ENCODE measurements at places on chromosomes 2 and 18.

GRCh38 chr2:206225435-206226232 is 48.8 kb upstream of the ZDBF2 start:
- DNase-seq = no peak

DNA sequence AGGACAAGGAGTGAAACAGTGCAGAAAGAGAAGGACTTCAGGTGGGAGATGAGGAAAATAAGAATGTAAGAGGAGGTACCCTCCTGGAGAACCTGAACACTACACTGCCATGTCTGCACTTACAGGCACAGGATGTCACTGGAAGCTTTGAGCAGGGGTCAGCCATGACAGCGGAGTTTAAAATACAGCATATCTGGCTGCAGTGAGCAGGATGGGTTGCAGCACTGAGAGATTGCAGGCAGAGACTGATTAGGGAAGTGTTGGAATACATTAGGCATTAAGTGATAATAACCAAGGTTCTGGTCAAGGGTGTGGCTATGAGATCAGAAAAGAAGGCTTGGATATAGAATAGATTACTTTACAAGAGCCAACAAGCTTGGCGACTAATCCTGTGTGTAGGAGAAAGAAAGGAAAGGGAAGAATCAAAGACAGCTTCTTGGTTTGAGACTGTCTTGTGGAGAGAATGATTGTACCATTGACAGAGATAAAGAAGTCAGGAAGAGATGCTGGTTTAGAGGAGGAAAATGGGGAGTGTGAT is 171.1 kb upstream of the RBMS1 start:
- no peak for DNase-seq

DNA sequence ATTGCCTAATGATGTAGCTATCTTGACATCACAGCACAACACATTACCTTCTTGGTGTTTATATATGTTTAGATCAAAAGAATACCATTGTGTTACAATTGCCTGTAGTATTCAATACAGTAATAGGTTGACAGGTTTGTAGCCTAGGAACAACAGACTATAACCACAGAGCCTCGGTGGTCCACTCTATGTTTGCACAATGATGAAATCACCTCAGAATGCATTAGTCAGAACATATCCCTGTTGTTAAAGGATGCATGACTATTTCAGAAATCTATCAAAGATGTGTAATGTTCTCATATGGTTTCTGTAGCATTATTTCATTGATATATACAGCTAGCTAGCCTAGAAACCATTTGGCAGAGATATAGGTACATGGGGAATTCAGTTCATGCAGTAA is 8.9 kb downstream of the METTL5 start:
- no peak for DNase-seq

- no peak for DNase-seq
Measured at GRCh38 chr18:10124967-10125366, 211.2 kb downstream of the VAPA start.

DNA sequence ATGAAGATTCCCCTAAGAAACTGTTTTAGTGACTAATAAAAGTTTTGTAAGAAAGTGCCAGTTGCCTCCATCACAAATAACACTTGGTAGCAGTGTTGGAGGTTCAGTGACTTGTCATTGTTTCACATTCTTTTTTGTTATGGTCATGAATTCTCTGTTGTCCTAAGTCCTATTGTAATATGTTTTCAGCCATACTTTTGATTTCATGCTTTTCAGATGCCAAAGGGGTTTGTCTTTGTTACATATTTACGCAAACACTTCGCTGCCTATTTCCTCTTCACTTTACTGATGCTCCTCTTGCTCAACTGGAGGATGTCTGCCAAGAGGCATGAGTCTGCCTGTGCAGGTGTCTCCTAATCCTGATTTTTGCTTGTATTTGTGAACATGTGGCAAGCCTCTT is 66.6 kb downstream of the PHLPP1 start:
- no peak for DNase-seq

DNA sequence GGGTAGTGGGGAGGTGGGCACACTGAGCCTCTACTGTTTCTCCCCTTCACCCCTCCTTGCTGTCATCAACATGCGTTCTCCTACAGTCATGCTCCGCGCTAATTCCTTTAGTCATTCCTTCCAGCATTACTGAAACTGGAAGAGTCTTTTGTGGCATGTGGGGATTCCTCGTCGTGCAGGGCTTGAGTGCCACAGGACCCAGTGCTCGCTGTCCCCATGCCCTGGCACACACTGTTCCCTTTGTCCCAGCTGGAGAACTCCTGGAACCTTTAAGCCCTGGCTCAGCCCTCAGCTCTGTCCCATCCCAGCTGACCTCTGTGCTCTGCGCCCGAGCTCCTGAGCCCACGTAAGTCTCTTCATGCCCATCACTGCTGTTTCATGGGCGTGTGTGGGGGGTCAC is 42.1 kb downstream of the ODC1 start:
- DNase-seq = no peak

- no peak for DNase-seq
Measured at GRCh38 chr2:76083248-76083647, 372.5 kb upstream of the GCFC2 start.

GRCh38 chr2:191678437-191679100 is 633 bp downstream of the NABP1 start:
- DNase-seq = peak; percentile 45

DNA sequence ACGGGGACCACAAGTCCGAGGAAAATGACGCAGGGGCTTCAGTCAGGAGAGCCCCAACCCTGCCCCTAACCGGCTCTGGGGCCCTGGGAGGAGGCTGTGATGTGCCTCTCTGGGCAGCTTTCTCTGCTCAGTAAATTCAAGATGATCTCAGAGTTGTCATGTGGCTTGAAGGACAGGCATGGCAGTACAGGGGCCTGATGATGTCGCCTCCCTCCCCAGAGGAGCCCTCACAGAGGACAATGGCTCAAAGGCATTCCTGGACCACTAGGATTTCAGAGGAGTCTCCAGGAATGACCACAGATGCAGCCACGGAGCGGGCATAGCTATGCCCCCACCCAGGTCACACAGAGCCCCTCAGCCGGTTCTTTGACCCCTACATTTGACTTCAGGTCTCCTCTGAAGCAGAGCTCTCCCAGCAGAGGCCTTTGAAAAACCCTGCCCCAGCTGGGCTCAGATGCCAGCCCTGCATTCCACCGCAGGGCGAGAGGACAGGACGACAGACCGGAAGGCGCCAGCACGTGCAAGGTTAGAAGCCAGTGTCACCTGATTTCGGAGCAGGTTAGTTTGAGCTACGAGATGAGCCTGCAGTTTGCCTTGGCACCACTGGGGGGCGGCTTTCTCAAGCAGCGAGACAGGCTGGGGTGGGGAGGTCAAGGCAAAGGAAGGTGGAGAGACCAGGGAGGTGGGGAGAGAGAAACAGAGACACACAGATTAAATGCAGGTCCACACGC is 39.2 kb downstream of the BIN1 start:
- DNase-seq = peak; percentile 43

DNA sequence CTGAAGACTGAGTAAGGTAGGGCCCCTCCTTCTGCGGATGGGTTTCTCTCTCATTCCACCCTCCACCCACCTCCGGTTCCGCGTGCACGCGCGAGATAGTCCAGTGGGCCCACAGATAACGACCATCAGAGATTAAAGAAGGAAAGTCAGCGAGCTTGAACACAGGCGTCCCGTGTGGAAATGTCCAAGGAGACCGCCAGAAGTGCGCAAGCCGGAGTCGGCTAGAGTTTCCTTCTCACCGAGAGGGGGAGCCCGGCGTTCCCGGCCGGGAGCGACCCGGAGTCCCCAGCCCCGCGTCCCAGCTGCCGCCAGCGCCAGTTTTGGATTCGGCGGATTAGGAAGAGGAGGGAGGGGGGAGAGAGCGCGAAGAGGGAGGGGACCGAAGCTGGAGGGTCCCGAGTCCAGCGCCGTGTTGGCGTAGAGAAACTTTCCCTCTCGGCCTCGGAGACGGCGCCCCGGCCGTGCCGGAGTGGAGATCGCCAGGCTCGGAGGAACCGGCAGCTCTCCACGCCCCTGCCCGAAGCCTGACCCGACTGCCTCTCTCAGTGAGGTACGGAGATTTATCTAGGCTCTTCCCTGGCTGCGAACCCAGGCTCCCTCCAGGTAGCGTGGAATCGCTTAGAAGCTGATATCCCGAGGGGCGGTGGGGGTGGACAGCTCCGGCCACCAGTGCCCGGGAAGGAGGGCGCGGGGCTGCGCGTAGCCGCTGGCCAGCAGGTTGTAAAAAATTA is at the start of gene GULP1:
TSS of gene GULP1 (plus strand) at position 258 of the 731 bp plus-strand sequence. CDS start 185,829 bp downstream, outside the sequence.
- no peak for DNase-seq

DNA sequence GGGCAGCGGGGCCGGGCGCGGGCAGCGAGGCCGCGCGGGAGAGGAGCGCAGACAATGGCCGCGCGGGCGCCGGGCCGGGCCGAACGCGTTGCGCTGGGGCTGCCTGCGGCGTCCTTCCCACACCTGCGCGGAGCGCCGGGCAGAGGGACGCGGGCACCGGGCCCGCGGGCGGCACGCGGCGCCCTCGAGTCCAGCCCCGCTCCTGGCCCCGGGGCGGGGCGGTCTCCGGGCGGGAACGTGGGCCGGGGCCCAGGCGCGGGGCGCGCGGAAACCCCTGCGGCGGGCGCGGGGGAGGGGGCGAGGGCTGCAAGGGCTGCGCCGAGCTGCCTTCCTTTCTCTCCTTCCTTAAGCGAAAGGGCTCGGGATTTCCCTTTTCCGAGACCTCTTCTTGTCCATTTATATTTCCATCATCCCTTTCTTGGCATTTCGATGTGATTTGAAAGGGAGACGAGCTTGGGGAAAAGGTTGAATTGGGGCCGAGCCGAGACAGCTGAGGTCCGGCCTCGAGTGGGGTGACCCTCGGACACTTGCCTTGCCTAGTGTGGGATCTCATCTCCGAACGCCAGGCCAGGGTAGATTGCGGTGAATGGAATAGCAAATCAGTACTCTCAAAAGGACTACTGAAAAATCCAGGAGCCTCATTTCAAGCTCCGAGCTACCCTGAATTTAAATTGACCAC is 676 bp downstream of the KLHL23 start:
- no peak for DNase-seq

GRCh38 chr18:79626905-79627749 is 52.5 kb upstream of the CTDP1 start:
- DNase-seq = no peak

DNA sequence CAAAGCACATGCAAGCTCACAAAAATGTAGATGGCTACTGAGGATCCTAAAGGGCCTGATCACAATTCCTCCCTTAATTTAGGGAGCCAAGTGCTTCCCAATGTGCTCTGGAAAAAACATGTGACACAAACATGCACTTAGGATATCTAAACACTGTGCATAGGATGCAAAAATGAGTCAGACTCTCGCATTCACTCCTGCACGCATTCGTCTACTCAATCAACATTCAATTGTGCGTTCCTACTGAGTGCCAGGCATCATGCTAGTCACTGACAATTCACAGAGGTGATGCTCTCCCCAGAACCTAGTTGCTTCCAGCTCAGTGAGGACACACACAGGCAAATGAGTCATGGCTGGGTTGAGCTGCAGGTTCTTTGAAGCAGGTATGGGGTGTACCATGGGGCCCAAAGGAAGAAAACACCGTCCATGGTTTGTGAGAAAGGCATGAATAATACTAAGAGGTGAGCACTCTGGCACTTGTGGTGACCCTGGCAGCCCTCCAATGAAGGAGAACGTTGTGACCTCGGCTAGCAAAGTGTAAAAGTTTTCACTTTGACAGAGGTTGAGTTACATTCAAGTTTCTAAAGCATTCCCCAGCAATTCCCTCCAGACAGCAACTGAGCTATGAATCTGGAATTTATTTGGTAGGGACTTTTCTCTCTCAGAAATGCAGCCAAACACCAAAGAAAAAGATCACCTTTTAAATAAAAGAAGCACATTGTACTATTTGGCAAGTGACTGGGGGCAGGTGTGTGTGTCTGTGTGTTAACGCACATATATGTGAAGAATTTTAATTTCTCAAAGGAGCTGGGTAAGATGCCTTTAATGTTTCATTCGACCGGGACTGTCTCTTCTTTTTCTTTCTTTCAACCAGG is 173.3 kb downstream of the ALPK2 start:
- no peak for DNase-seq

- DNase-seq = no peak
Measured at GRCh38 chr18:61183798-61184197, 149.4 kb upstream of the CDH20 start.

DNA sequence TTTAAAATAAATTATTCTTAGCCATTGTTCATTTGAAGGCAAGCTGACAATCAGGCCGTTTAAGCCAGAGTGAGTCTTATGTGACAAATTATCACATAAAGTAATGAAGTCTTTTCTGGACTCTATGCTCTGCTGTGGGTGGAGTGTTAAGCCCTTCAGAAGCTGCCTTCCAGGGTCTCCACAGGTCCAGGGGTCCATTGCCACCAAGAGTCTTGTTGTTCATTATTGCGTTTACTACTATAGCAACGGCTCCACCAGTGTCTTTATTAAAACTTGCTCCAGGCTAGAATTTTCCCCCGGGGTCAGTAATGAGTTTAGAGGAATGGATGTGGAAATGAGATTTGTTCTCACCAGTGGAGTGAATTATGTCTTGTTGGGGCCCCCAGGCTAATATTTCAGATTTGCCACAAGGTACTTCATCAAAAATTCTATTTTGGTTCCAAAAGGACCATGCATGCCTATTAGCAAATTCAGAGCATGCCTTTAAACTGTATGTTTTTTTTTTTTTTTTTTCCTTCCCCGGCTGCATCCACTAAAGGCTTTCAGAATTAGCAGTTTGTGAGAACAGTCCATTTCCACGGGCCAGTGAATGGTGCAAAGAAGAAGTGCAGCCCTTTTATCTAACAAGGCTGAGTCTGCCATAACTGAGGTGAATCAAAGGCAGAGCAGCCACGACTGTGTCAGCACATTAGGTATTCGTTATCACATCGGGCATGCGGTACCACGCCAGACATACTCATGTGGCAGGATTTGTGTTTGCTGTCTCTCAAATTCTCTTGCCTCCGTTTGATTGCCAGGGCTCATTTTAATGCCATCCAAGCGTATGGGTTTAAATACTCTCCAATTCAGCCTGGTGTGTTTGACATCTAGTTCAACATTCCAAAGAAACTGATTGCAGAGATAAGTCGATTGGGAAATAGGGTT is 26.2 kb upstream of the LRRTM1 start:
- DNase-seq = no peak

DNA sequence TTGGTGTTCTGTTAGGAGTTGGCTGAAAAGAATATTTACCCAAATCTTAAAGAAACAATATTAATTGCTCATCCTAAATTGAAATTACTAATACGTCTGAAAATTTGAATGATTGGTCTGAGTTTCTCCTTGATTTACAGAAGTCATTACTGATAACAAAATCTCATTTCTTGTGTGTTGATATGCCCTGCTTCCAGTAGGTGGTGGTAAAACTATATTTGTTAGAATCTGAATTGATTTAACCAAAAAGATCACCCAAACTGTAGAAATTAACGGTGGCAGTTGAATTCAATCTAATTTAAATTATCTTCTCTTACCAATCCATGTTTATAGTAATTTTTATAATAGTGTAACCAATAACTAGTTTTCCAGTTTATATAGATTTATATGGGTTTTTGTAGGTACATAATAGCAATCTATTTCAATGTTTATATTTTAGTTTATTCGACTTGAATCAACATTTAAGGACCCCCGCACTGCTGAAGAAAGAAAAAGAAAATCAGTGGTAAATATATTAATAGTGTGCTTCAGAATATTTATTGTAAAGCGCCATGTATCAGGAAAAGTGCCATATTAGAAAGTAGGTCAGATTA is 38.3 kb downstream of the PAPOLG start:
- no peak for DNase-seq

Measured in activated T-helper 1 cell treated with anti-CD3 and anti-CD28 coated beads, Interleukin-2, amount 50 U/mL, for 16 hours (primary cell).